Ecto neural progenitor cell (in vitro differentiated cells): ENCODE measurements at places on chromosomes 11 and 22.

DNA sequence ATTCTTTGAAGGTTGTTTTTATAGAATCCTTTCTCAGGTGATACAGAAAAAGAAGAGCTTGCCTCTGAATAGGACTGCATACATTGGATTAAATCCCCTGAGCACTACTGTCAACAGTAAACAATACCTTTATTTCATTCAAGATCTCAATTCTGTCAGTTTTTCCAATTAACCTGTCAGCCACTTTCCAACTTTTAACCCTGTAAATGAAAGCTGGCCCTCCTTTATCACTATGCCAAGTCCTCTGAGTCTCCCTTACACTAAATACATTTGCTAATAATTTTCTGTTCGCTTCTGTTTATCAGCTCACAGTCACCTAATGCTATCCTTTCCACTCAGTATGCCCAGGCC is 213.7 kb upstream of the ARHGAP42 start:
- no peak for DNase-seq

- no peak for DNase-seq
Measured at GRCh38 chr11:69696749-69697468, 6.9 kb downstream of the FGF19 start.

- DNase-seq, result no peak
Measured at GRCh38 chr11:47948137-47948536, 32.2 kb upstream of the PTPRJ start.

DNA sequence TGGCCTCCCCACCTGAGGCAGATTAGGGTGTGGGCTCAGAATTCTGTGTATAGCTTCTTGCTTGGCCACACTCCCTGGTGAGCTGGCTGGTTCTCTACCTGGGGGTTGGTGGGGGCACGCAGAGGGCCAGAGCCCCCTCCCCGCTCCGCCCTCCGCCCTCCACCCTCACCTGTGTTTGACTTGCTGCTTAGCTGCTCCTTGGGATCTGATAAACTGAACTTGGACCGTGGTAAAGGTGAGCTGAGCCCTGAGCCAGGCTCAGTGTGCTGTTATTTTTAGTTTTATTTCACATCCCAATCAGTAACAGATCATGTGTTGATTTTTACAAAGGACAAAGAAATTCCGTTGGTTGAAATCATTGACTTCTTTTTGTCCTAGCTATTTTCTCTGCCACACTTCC is 2.0 kb downstream of the OVOL1 start:
- DNase-seq, result no peak

DNA sequence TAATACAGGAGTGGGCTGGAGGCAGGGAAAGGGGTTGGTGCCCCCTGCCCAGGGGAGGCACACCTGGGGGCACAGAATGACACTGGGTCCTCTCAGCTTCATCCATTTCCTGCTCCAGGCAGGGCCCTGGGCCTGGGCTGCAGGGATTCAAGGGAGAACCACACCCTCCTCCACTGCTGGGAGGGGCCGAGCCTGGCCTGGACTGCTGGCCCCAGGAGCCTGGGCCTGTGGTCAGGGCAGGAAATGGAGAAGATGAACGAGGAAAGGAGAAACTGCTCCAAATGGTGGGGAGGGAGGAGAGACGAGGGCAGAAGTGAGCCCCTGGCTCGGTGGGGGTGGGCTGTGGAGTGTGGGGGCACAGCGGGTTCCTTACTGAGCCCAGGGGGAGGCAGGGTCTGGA is 38.1 kb upstream of the KCNQ1OT1 start:
- DNase-seq, result no peak

DNA sequence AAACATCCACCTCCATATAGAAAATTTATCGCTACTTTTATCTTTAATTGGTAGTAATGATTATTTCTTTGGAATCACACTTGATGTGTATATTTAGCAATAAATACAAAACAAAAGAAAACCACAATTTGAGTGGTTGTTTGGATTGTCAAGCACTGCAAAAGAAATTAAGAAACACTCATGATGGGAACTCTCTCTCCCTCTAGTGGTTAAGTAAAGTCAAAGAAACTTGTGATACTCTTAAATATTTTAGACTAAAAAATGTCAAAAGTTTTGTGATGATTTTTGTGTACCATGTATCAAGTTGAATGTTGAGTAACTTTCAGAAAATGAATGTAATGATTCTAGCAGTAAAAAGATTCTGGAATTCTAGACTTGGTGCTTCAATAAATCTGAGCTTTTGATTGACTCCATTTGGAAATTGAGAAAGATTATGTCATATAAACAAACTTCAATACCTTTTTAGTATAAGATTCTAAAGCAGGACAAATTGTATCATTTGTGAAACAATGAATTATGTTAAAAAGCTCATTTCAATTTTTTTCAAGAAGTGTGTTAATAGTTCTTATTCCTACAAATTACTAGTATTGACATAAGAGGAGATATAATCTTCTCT is 20.8 kb downstream of the MUC15 start:
- DNase-seq, result no peak

DNA sequence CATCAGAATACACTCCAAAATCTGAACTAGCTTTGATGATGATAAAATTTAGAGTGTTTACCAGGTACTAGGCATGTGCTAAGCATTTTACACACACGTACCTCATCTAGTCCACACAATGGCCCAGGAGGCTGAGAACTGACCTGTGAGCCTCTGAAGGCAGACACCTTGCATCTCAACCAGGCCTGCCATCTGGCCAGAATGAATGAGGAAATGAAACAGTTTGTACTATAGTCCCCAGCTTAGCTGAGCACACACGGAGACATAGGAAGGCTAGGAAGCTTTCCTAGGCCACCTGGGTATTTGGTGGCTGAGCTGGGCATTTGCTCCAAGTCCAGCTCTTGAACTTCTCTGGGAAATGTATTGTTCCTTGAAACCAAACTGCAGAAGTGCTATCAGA is 6.9 kb upstream of the SHANK3 start:
- no peak for DNase-seq

DNA sequence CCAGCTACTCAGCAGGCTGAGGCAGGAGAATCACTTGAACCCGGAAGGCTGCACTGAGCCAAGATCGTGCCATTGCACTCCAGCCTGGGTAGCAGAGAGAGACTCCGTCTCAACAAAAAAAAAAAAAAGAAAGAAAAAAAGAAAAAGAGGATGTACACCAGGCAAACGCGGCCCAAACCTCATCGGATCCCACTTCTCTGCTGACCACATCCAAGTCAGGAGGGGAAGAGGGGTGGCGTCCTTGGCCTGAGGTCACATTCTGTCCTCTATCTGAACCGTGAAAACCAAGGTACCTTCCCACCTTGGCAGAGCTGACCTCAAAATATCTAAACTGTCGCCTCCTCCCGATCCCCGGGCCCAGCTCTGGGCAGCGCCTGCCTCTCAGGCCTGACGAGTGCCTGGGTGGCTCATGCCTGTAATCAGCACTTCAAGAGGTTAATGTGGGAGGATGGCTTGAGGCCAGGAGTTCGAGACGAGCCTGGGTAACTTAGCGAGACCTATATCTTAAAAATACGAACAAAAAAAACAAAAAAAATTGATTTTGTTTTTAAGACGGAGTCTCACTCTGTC is 25.1 kb downstream of the RGL4 start:
- DNase-seq, result no peak

DNA sequence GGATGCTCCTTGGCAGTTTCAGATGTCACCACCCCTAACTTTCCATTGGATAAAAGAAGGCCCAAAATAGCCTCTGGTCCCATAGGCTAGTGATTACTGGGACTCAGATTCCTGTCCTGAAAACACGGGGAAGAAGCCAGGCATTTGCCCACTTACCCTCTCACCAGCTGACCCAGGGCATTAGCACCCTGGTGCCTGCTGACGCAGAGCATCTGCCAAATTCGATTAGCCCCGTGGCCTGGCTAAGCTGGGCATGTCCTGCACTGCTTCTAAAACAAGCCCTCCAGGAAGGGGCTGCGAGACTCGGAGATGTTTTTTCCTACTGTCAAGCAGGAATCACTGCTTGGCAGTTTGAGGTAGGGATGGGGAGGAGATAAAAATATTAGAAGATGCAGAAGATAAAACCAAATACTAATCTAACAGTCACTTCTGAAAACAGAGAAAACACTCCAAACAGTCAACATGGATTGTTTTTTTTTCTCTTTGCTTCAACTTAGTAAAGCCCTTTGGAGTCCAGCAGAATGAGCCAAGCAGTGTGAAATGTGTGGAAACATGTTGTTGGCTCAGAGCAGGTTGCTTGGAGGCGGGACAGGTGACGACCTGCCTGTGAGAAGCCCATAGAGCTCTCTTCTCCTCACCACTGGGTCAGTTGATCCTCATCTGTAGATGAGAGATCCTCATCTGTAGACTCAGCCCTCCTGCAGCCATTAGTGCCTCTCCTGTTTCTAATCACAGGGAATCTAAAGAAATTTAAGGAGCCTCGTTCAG is 54.0 kb downstream of the BDNF start:
- no peak for DNase-seq

DNA sequence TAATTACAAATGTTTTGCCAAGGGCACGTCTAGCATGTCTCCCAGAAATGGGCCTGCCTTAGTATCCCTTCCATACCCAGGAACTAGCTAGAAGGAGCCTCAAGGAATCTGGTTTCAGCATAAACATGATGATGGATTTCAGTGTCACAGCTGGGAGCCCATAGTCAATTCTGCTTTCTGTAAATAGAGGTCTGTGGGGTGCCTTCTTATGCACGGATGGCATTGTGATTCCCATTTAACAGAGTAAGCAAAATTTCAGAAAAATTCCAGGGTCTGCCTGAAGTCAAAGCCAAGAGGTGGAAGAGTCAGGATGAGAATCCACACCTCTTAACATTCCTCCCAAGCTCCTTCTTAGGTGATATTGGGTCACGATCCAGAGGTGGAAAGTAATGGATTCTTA is 12.1 kb downstream of the DUSP18 start:
- DNase-seq, result no peak

- no peak for DNase-seq
Measured at GRCh38 chr11:74284466-74284865, 27.0 kb downstream of the P4HA3 start.

- no peak for DNase-seq
Measured at GRCh38 chr11:45815747-45816146, 10.8 kb downstream of the SLC35C1 start.

DNA sequence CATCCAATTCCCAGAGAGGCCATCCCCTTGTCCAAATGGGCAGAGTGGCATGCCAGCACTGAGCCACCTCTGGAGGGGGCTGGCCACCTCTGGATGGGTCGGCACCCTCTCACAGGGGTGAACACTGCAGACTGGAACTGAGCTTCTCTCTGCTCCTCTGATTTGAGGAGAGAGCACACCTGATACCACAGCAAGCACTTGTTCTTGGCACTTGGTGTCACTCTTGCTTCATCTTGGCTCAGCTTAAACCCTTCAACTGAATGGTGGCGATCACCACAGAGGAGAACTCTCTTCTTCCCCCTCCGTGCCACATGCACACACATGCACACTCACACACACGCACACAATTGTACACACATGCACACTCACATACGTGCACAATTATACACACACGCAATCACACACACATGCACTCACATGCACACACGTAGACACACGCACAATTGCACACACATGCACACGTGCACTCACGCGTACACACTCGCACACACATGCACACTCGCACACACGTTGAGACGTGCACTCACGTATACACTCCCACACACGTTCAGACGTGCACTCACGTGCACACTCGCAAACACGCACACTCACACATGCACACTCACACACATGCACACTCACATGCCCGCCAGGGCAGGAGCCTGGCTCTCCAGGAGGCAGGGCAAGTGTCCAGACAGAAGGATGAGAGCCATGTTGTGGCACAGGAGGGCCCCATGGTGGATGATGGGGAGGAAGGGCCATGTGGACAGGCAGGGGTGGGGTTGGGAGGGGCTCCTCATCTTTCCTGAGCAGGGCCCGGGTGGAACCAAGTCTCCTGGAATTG is 23.4 kb downstream of the OVOL1 start:
- no peak for DNase-seq

GRCh38 chr11:117605331-117605730 is 191.7 kb downstream of the DSCAML1 start:
- no peak for DNase-seq

- DNase-seq, result no peak
Measured at GRCh38 chr22:41256254-41257253, 15.8 kb upstream of the CHADL start.

GRCh38 chr11:65952052-65952521 is 6.8 kb downstream of the TSGA10IP start:
- no peak for DNase-seq

DNA sequence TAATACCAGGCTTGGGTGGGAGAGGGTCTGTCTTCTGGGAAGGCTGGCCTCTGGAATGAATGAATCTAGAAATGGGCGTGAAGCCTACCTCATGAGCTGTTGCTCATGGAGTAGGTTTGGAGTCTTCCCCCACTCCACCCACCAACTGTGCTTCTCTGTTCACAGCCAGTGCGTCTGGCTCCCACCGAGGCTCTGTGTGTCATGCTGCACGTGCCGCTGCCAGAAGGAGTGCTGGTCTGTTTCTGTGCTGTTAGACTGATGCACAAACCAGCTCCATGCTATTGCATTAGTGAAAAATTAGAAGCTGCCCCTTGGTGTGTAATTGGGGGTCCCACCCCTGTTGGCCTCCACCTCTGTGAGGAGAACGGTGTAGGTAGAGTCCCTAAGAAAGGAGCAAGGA is 132.3 kb upstream of the PARVA start:
- DNase-seq, result no peak

DNA sequence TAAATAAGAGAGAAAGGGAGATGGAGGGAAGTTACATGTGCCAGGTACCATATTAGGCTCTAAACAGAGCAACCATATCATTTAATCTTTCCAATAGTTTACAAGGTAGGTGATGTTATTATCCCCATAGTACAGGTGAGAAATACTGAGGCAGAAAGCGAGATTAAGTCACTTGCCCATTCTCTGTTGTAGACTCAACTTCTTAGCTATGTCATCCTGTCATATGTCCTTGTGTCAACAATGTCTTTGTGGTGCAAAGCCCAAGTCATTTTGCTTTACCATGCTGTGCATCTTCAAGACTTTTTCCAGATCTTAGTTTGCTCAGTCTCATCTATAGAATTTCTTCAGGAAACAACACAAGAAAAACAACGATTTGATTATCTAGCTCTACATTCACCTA is 205.0 kb upstream of the E2F8 start:
- no peak for DNase-seq

GRCh38 chr11:17400048-17400775 is 11.8 kb upstream of the KCNJ11 start:
- no peak for DNase-seq

DNA sequence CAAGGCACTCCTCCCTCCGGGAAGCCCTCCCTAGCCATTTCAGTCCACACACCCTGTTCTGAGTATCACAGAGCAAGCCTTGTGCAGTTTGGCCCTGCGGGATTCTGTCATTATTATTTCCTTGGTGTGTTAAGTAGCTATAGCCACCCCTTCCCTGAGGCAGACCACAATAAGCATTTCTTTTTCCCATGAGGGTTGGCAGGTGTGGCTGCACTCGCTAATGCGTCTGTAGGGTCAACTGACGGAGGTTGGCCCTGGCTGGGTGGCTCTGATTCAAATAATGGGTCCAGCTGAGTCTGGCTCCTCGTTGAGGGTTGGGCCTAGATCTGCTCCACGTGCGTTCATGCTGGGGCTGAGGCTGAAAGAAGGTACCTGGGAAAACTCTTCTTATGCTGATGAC is 5.1 kb downstream of the F2 start:
- DNase-seq, result no peak

- DNase-seq, result no peak
Measured at GRCh38 chr11:134630861-134631260, 218.8 kb upstream of the B3GAT1 start.

GRCh38 chr11:6615046-6615445 is 3.0 kb upstream of the TAF10 start:
- DNase-seq, result no peak
